Right lobe of liver (tissue), 6 donors: ENCODE measurements at places on chromosomes 6 and 20. TPM values are rescaled to one million over a fixed set of nuclear protein-coding genes. Genes with fewer than 3 reads are reported as not detected.

TUBB2B gene
- total RNA-seq = 3.9 TPM

FAM83C gene
- total RNA-seq = not detected

SULF2 gene
- total RNA-seq = 70.7 TPM

PRND gene
- not detected for total RNA-seq

PNLDC1 gene
- not detected for total RNA-seq

TFAP2A gene
- total RNA-seq = 0.07 TPM

GRM1 gene
- total RNA-seq = not detected

JARID2 gene
- total RNA-seq = 2.8 TPM

ADAM33 gene
- total RNA-seq = 0.24 TPM

NKAPL gene
- 0.16 TPM for total RNA-seq

NOX3 gene
- not detected for total RNA-seq

FAXC gene
- not detected for total RNA-seq

VGLL2 gene
- not detected for total RNA-seq

HLA-DMB gene
- 8.5 TPM for total RNA-seq

PPP1R14C gene
- total RNA-seq = not detected

PI16 gene
- not detected for total RNA-seq

UST gene
- 0.78 TPM for total RNA-seq

SLC32A1 gene
- total RNA-seq = not detected

CCDC170 gene
- 0.49 TPM for total RNA-seq

GABRR2 gene
- 0.20 TPM for total RNA-seq

CCN6 gene
- total RNA-seq = not detected

SUMO4 gene
- 1.2 TPM for total RNA-seq

LGSN gene
- total RNA-seq = 1.7 TPM
